Smooth muscle cell of the coronary artery (primary cell): ENCODE measurements at places on chromosomes 16 and 17. TPM values are rescaled to one million over a fixed set of nuclear protein-coding genes. Genes with fewer than 3 reads are reported as not detected.

TBC1D3K gene
- not detected in 2 replicates for total RNA-seq

TEX19 gene
- total RNA-seq = 0.08 TPM in 1 of 2 replicates, not detected in the other

CCNF gene
- 3.9 and 9.0 TPM in 2 replicates for total RNA-seq

KRTAP4-9 gene
- not detected in 2 replicates for total RNA-seq

PKD1 gene
- total RNA-seq = 63.7 and 174 TPM in 2 replicates

PLD2 gene
- 15.1 and 16.5 TPM in 2 replicates for total RNA-seq

SRCIN1 gene
- under 0.01 and 0.12 TPM in 2 replicates for total RNA-seq

NOS2 gene
- total RNA-seq = not detected in 2 replicates

TMEM238L gene
- not detected in 2 replicates for total RNA-seq

GRIN2A gene
- total RNA-seq = under 0.01 and 0.12 TPM in 2 replicates

CCL1 gene
- total RNA-seq = not detected in 2 replicates

DYNLRB2 gene
- 4.8 TPM in 1 of 2 replicates, not detected in the other for total RNA-seq

SBK1 gene
- under 0.01 TPM in 1 of 2 replicates, not detected in the other for total RNA-seq

LPCAT2 gene
- total RNA-seq = 3.7 and 30.2 TPM in 2 replicates

KRT33B gene
- total RNA-seq = not detected in 2 replicates

KRT33A gene
- not detected in 2 replicates for total RNA-seq

CDH15 gene
- 0.12 and 0.60 TPM in 2 replicates for total RNA-seq

RNF112 gene
- total RNA-seq = 1.6 and 6.8 TPM in 2 replicates

MXRA7 gene
- total RNA-seq = 136 and 151 TPM in 2 replicates

IL21R gene
- under 0.01 and 1.9 TPM in 2 replicates for total RNA-seq

DHX58 gene
- total RNA-seq = 5.9 and 15.3 TPM in 2 replicates

RASD1 gene
- total RNA-seq = 0.53 and 6.0 TPM in 2 replicates

C17orf113 gene
- total RNA-seq = under 0.01 and 0.15 TPM in 2 replicates

CCDC92B gene
- not detected in 2 replicates for total RNA-seq

MT1A gene
- total RNA-seq = 1.7 TPM in 1 of 2 replicates, not detected in the other

KRT36 gene
- total RNA-seq = 0.08 and 0.12 TPM in 2 replicates

ATPAF2 gene
- total RNA-seq = 15.8 and 16.5 TPM in 2 replicates

ZNF597 gene
- total RNA-seq = 1.1 and 3.1 TPM in 2 replicates

FAM20A gene
- 0.08 and 46.5 TPM in 2 replicates for total RNA-seq

TPPP3 gene
- total RNA-seq = 1.5 and 2.3 TPM in 2 replicates

SLC5A11 gene
- total RNA-seq = not detected in 2 replicates

HOXB5 gene
- total RNA-seq = not detected in 2 replicates

TP53TG3B gene
- total RNA-seq = 0.08 TPM in 1 of 2 replicates, not detected in the other

NPIPB6 gene
- 0.30 TPM in 1 of 2 replicates, not detected in the other for total RNA-seq
